ENCODE measurements at places on chromosomes 5 and 9.

- no peak for DNase-seq
These were observed 88.0 kb downstream of the LURAP1L start for GRCh38 chr9:12862611-12863410.

- no peak for DNase-seq
These were observed 24.5 kb downstream of the FGD3 start for GRCh38 chr9:92971776-92972175.

DNA sequence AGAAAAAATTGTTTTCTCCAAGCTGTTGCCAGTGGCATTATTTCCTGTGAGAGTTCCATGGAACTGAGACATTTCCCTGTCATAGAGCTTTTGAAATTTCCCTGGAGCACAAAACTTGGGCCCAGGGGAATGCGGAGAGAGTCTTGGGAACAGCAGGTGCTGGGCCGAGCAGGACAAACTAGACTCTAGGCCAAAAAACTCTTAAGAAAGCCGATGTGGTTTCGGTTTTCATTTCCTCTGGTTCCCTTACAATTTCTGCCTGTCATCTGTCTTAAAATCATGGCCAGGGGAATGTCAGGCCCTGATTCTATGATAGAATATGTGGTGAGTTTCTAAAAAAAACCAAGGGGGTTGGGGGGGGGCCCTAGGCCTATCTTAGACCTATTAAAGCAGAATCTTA lies 4.6 kb downstream of the SLC35A4 start:
- DNase-seq, result no peak

DNA sequence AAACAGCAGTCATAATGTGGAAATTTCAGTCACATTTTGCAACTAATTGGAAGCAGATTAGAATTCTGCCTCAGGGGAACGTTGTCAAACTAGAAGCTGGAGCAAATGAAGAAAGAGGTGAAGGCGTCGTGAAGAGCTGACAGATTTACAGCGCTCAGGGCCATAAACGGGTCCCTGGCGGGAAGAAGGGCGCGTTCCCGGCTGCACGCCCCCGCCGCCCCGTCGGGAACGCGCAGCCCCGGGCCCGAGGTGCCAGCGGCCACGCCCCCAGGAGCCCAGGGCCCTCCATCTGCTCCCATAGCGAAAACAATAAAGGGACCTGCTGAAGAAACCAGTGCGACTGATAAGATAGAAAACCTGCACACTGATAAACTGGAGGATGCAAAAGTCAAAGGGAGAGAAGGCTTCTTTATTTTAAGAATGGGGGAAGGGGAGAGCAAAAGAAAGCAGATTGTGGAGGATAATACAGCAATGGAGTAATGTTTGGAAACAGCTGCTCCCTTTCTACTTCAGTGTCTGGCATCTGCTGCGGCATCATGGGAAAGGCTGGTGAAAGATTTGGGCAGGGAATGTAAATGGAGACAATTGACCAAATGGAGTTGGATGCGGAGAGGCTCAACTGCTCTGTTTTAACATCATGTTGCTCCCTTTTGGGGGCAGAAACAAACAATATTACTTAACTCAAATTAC lies 11.1 kb downstream of the ZNF608 start:
- no peak for DNase-seq

DNA sequence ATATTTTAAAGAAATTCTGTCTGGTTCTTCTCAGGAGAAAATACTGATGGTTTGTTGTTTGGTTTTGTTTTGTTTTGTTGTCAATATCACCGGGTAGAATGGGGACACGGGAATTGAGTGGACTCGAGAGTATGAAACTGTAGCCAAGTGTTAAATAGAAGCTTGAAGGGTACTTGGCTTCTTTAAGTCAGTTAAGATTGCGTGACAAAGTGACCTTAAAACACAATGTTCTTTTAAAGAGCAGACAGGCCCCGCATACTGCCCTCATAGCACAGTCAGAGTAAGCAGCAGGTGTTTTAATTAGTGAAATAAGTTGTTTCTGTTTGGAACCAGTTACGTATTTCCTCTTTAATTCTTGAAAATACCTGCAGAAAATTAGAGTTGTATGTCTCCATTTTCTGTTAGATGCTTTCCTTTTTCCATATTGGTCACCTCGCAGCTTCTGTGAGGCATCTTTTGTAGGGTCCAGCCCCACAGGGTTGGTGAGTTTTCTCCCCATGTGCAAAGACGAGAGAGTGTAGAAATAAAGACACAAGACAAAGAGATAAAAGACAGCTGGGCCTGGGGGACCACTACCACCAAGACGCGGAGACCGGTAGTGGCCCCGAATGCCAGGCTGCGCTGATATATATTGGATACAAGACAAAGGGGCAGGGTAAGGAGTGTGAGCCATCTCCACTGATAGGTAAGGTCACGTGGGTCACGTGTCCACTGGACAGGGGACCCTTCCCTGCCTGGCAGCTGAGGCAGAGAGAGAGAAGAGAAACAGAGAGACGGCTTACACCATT lies 9.6 kb downstream of the TRIP13 start:
- DNase-seq, result no peak

- DNase-seq, result no peak
These were observed 85.7 kb upstream of the NIPBL start for GRCh38 chr5:36790847-36791246.

DNA sequence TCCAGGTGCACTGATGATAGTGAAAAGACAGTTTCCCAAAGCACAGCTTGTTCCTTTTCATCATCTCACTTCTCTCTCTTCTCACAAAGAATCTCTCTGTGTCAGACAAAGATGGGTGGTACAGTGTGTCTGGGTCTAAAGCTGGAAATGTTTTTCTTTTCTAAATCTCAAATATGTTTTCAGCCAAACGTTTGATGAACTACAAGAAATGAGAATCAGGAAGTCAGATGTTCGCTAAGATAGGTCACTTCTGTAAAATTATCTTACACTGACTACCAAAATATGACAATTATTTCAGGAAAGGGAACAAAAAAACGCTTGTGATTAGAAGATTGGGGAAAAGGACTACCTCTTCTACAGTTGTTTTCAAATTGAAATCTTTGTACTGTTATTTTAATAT lies 708.8 kb downstream of the PTPRD start:
- DNase-seq, result no peak

DNA sequence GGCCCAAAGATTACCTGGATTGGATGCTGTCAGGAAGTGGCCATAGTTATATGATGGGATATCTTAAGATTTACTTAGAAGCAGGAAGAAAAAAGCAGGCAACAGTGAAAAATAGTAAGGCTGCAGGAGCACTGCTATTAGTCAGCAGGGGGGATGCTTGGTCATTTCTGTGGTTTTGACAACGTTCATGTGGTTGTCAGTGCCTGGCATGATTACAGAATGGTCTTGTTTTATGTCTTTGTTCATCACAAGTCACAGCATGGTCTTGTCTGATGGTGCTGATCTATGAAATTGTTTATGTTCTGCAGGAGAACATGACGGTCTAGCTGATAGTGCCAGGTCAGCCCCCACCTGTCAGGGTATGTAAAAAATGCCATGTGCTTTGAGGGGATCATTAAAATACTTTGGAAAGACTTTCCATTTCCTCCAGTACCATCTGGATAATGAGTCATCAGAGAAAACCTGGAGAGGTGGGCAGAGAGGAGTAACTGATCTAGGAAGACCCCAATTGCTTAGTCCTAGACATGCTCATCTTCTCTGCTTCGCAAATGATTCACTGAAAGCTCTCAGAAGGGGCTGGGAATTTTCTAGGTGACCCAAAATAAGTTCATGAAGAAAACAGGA lies 48.5 kb downstream of the PLGRKT start:
- DNase-seq, result no peak

DNA sequence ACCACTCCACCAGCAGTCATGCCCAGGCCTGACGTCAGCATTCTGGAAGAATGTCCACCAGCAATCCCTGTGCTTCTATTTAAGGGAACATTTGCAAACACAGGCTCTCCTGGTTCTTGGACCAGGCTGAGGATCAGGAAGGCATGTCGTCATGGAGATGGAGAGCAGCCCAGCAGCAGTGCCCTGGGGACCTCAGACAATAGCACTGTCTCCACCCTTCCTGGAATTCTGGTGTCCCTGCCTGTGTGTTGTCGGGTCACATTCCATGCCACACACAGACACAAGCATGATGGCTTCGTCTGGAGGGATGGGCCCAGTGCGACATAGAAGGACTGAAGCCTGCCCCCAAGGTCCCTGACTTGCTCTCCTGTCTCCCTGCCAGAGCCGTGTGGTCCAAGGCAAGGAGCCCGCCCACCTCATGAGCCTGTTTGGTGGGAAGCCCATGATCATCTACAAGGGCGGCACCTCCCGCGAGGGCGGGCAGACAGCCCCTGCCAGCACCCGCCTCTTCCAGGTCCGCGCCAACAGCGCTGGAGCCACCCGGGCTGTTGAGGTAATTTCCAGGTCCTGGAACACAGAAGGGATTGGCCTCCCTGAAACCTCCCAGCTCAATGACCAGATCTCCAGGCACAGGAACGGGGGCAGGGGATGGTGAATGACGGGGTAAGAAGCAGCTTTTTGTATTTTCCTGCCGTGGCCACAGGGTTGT lies 43.8 kb downstream of the STOM start:
- no peak for DNase-seq
